ENCODE measurements at places on chromosomes 11 and 22.

DNA sequence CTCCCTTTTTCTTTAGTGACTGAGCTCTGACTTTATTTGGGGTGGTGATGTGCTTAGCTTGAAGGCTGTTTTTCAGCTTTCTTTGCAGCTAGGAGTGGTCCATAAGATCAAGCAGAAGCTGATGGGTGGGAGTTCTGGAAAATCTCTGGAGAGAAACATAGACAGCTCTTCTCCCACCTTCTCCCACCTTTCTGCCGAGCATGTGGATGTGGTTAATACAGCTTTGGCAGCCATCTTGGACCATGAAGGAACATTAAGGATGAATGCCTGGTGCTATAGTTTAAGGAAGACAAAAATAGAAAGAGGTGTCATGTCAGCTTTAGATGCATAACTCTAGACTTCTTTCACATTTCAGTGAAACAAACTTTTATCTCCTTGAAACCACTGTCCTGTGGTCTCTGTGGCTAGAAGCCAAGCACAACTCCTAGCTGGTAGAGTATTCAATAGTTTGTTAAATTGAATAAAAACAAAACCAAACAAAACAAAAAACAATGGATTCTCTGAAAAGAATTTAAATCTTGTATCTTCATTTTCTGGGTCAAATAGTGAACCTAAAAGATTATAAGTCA is 203.6 kb upstream of the SESN3 start:
- no peak for DNase-seq

DNA sequence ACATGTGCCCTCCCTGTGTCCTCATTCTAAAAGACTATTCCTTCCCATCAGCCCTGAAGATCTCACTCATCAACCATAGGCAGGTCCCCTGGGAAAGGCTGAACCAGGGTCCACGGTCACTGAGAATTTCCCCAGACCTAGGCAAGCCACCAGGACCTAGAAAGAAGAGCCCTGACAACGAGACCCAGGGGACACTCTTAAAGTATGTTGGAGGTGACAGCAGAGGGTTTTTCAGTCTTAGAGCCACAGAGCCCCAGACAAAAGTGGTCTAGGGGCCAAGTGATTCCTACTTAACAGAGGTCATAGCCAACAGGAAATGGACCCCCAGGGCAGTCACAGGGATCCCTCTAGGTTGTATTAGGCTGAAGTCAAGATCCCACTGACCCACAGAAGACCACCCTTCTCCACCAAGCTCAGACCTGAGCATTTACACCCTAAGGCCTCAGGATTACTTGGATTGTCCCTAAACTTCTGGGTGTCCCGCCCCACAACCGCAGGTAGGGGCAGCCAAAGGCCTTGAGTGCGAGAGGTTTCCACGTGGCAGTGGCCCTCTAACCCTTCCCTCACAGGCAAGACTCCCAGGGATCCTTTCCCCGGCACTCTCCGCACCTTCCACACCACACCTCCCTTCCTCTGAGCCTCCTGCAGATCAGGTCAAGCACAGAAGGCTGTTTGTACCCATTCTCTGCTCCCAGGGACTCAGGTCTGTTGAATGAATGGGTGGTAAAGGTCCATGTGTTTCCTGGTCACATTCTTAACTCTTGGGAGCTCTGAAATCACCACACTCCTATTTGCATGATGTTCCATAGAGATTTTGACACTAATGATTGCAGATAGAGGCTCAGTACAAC is 12.3 kb downstream of the POU2AF1 start:
- no peak for DNase-seq

DNA sequence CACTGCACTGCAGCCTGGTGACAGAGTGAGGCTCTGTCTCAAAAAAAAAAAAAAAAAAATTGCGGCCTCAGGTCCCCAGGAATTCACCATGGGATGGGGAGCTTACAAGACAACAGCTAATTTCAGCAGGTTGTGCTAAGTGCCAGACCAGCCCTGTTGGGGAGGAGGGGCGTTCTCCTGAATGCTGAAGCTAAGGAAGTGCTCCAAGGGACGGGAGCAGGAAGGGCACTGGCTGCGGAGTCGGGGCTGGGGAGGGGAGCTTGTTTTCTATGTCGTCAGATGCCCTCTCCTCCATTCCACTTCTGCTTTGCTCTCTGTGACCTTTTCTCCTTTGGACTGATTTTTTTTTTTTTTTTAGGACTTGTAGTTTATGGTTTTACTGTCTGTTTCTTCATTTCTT is 4.5 kb downstream of the ADAMTS15 start:
- DNase-seq, result no peak

DNA sequence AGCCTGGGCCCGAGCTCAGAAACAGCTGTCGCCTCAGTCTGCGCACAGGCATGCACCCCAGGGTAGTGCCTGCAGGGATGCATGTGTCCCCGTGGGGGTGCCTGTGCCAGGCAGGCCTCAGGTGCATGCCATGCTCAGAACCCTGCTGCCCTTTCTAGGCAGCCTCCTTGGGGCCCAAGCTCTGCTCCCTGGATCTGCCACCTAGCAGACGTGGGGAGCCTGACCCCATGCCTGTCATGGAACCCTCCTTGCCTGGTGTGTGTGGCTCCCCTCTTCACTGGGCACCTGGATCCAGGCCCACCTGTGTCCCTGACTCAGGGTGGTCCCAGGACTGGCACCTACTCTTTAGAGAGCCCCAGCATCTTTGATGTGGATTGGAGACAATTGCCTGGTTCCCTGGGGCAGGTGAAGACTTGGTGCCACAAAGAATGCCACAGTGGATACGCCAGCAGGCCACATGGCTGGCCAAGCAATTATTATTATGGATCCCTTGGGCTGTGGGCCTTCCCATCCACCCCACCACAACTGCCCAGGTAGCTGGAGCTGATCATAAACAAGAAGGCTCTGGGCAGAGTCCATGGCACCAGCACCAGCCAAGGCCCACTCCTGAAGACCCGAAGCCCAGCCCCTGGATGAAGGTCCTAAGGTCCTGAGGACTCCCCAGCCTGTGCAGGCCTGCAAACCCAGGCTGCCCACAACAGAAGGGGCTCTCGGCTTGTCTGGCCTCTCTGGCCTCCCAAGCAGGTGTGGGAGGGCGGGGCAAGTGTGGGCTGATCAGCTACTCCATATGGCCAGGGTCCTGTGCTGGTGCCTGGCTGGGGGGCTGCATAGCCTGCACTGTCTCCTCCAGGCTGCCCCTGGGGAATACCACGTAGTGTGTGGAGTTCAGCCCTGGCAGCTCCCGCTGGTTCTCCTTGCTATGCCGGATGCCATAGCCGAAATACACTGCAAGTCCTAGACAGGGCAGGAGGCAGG is 3.8 kb downstream of the SLC7A4 start:
- no peak for DNase-seq

DNA sequence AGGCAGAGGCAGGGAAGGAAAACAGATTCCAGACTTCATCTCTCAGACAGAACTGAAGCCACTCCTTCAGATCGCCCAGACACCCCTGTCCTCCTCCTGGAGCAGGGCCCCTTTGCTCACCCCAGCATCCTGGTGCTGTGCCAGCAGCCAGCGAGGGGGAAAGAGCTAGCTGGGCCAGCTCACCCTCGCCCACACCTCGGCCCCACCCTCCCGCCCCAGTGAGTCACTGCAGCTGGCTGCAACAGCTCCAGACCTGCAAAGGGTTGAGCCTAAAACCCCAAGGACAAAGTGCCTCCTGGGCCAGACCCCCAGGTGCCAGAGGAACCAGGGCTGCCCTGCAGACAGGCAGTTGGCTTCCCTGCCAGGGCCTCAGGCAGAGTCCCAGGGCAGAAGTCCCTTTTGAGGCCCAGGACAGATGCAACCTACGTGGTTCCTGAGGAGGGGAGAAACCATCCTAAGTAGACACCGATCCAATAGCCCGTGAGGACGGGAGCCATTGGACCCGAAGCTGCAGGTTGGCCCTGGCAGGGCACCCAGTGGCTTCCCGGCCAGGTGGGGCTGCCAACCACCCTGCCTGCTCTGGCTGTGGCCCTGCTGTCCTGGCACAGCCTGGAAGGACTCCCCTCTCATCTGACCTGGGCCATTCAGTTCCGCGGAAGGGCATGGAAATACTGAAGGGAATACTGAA is 7.2 kb downstream of the AHNAK start:
- peak; percentile 35 for DNase-seq

- no peak for DNase-seq
Observed at GRCh38 chr22:38844315-38845003, 631 bp upstream of the NPTXR start.

- DNase-seq, result no peak
Observed at GRCh38 chr11:1256257-1257045, 33.6 kb downstream of the MUC5B start.

DNA sequence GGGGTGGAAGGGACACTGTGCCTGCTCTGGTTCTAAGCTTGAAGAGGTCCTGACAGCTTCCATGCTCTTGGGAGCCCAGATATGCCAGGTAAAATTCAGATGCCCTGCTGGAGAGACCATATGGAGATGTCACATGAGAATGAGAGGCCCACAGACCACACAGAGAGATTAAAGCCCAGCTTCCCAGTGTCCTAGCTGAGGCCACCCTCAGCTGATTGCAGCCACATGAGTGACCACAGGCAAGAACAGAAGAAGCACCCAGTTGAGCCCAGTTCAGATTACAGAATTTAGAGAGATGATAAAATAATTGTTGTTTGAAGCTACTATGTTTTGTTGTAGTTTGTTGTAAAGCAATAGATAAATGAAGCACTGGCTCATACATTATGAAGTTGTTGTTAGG is 14.4 kb upstream of the PVALB start:
- DNase-seq, result no peak

GRCh38 chr11:78099666-78100065 is 20.0 kb upstream of the NDUFC2 start:
- DNase-seq, result no peak

GRCh38 chr11:11436715-11437313 is 83.8 kb upstream of the CSNK2A3 start:
- DNase-seq, result no peak

Measured in stimulated activated CD4-positive, alpha-beta T cell treated with anti-CD3 and anti-CD28 coated beads, Interleukin-1b, Interleukin-23, amount 100 ng/mL, for 4 hours (primary cell).